Suppressor macrophage treated with lipopolysaccharide for 1 hour (primary cell): ENCODE measurements at places on chromosomes 11 and 22.

DNA sequence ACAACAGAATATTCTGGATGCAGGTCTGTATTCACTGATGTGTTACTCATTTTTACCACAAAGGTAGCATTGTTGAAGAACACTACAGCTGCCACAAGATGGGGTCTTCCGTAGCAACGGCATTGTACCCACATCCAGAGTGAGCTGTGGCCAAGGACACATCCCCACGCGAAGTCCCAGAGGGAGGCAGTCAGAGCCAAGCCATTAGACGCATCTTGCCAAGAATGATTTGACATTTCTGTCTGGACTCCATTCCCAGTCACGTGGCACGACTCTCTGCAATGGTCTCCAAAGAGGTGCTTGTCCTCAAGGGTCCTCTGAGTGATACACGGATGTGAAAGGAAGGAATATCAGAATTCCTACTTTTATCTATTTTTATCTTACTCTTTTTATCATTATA lies 15.5 kb downstream of the OPCML start:
- no peak for DNase-seq

DNA sequence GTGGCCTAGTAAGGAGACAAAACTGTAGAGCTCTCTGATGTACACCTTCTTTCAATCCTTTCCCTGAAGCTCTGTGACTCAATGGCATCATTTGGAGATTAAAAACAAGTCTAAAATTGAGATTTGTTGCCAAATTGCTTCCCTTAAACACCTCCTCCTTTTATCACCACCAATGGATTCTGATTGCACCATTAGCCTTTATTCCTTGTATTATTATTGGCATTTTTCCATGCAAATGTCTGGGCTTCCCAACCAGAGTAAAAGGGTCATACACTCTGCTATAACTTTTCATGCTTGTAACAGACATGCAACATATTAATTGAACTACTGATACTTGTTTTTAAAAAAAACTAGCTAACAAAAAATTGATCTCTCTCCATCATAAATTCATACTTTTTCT lies 124.2 kb downstream of the CCDC34 start:
- DNase-seq = no peak

GRCh38 chr11:26144291-26144690 lies 187.6 kb upstream of the ANO3 start:
- DNase-seq = no peak

DNA sequence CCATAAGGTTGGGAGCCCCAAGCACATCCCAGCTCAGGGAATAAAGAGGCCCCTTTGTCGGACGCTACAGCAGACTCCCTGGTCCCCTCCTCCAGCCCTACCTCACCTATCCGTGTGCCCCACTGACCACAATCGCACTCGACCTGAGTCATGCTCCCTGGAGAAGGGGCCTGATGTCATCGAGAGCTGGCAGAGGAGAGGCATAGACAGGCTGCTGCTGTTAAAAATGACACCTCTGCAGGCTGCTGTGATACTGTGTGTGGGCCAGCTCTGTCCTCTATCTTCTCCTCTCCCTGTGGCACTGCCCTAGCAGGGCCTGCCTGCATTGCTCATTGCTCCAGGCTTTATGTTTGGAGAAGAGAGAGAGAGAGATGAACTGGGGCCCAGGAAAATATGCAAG lies 123.4 kb upstream of the SYT13 start:
- no peak for DNase-seq

- DNase-seq = peak; percentile 57
Observed at GRCh38 chr11:19181531-19182261, 20.1 kb downstream of the CSRP3 start.

- no peak for DNase-seq
Observed at GRCh38 chr11:84414920-84415319, 1128.8 kb upstream of the CCDC90B start.

GRCh38 chr11:45179686-45180178 lies 33.3 kb downstream of the PRDM11 start:
- no peak for DNase-seq

GRCh38 chr11:17502630-17503029 lies 26.0 kb upstream of the ABCC8 start:
- no peak for DNase-seq

- DNase-seq = no peak
Observed at GRCh38 chr11:27207025-27207650, 155.9 kb downstream of the CCDC34 start.

- no peak for DNase-seq
Observed at GRCh38 chr11:3913921-3914320, 58.5 kb downstream of the STIM1 start.

- peak; percentile 50 for DNase-seq
Observed at GRCh38 chr11:19951558-19952115, 208.6 kb downstream of the DBX1 start.

- no peak for DNase-seq
Observed at GRCh38 chr11:86064220-86064803, 4.6 kb downstream of the PICALM start.

GRCh38 chr11:84480131-84480530 lies 1147.0 kb downstream of the DLG2 start:
- DNase-seq = no peak

- DNase-seq = peak; percentile 34
Observed at GRCh38 chr11:27358296-27358695, 4.7 kb downstream of the CCDC34 start.

GRCh38 chr22:47575291-47575690 lies 812.8 kb downstream of the TBC1D22A start:
- DNase-seq = no peak

DNA sequence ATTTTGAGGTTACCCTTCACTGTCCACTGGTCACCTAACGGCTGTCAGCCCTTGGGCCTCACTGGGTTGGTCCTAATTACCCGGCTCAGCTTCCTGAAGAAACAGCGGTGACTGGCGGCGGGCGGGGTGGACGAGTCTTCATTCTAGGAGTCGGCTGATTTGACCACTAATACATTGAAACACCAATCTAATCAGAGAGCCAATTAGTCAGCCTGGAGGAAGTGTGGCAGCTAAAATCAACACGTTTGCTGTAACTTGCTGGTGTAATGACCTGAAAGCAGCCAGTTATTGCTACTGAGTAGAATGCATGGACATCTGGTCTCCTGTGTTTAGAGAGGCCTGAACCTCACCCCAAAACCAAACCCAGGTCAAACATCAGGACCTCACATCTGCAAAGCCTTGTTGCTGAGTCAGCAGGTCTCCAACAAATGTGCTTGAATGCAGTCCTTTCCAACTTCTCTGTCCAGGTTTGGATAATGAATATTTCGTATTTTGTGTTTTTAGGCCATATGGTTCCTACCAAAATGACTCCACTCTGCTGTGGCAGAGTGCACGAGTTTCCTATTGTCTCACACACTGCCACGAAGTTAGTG lies 496.4 kb downstream of the BRD1 start:
- DNase-seq = no peak

GRCh38 chr11:202490-202889 lies 4.7 kb downstream of the BET1L start:
- DNase-seq = no peak

GRCh38 chr22:27223317-27224177 lies 566.2 kb downstream of the MIAT start:
- DNase-seq = peak; percentile 77

DNA sequence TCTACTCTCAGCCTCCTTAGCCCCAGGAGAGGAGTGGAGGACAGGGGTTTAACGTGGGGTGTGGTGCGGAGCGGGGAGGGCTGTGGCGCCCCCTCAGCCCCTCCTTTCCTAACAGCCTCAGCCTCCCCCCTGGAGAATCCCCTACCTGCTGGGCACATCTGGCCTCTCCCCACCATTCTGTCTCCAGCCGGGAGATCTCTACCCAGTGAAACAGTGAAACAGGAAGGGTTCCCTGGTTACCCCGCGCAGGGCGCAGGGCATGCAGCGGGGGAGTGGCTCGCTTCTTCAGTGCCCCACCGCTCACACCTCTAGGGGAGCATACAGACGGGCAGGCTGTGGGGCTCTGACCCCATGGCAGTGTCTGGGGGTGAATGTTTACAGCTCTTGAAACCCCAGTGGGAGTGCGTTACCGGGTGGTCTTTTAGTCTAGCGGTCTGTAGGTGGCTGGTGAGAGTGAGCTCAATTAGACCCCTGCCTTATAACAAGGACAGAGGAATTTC lies 54.7 kb upstream of the CCDC188 start:
- no peak for DNase-seq

DNA sequence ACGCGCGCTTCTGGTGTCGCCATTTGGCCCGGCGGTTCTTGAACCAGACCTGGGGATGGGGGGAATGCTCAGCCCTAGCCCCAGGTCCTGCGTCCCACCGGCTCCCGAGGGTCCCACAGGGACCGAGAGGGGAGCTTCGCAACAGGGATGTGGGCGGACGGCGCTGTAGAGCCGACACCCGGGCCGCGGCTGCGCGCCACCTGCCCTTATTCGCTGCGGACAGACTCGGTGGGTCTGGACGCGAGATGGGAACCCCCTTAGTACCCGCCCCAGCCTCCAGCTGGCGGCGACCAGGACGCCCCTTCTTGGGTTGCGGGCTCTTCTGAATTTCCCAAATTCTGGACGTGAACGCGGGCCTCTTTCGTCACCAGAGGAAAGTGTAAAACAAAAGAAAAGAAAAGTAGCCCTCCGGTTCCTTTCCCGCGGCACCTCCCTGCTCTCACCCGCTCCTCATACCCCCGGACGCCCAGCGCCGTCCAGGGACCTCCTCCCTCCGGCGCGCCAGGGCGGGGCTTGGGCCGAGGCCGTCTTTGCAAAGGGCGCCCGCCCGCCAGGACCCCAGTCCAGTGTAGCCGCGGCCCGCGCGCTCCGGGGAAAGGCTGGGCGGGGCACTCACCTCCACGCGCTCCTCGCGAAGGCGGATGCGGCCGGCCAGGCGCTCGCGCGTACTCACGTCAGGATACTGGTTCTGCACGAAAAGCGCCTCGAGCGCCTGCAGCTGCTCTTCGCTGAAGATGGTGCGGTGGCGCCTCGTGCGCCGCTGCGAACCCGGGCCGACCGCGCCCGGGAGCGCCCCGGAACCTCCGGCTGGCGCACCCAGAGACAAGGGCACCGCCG lies 827 bp downstream of the GSC2 start:
- no peak for DNase-seq

DNA sequence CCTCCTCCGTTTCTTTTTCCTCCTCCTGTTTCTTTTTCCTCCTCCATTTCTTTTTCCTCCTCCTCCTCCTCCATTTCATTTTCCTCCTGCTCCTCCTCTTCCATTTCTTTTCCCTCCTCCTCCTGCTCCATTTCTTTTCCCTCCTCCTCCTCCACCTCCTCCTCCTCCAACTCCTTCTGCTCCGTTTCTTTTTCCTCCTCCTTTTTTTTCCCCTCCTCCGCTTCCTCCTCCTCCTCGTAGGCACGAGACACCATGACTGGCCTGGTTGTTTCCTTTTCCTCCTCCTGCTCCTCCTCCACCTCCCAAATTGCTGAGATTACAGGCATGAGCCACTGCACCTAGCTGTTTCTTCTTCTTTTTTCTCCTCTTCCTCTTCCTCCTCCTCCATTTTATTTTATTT lies 25.6 kb upstream of the DRICH1 start:
- DNase-seq = peak; percentile 45

- peak; percentile 96 for DNase-seq
Observed at GRCh38 chr11:44568658-44569473, 3.4 kb downstream of the CD82 start.

GRCh38 chr22:47328550-47329243 lies 566.2 kb downstream of the TBC1D22A start:
- DNase-seq = peak; percentile 15

- no peak for DNase-seq
Observed at GRCh38 chr22:48750826-48751440, 1076.7 kb downstream of the BRD1 start.

DNA sequence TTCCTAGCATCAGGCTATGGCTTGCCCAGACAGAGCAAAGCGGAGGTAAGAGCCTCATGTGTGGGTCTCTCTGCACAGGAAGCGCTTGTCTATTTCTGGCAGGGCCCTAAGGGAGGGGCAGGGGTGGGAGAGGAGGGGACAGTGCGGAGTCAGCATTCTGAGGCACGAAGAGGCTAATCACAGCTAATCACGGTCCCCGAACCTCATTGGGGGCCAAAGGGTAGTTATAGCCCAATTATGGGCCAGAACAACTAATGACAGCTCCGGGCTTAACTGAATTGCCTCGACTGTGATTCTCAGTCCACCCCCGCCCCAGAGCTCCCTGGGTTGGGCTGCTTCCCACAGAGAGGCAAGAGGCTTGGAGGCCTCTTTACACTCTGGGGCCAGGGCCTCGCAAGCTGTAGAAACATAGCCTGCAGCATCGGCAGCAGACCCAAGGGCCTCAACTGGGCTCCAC lies 72.7 kb upstream of the PRDM11 start:
- DNase-seq = no peak

- DNase-seq = no peak
Observed at GRCh38 chr11:64135711-64136110, 30.2 kb downstream of the MACROD1 start.

- DNase-seq = no peak
Observed at GRCh38 chr11:31477528-31478222, 31.7 kb downstream of the IMMP1L start.

GRCh38 chr22:50361688-50362087 lies 18.6 kb downstream of the PPP6R2 start:
- DNase-seq = no peak

DNA sequence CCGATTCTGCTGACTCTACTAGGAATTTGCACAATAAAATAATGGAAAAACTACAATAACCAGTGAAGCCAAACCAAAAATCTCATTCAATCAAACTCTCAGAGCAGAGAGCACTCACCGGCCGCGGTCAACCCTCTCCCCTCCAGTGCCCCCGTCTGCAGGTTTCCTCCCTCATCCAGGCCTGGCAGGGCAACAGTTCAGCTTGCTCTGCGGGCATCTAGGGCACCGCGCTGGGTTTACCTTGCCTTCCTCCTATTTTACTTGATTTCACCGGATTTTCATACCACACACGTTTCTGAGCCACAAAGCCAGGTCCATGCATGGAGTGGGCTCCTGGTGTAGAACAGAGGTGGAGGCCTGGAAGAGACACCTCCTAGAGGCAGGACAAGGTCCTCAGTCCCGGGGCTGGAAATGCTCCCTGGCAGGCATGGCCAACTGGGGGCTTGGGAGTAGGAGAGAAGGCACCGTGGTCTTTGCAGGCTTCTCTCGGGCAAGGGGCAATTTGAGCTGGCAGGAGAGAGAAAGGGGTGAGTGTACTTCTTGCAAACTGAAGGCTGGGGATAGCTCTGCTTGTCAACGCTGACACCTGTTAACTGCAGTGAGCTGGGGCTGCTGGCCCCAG lies 938.4 kb downstream of the BRD1 start:
- DNase-seq = no peak

DNA sequence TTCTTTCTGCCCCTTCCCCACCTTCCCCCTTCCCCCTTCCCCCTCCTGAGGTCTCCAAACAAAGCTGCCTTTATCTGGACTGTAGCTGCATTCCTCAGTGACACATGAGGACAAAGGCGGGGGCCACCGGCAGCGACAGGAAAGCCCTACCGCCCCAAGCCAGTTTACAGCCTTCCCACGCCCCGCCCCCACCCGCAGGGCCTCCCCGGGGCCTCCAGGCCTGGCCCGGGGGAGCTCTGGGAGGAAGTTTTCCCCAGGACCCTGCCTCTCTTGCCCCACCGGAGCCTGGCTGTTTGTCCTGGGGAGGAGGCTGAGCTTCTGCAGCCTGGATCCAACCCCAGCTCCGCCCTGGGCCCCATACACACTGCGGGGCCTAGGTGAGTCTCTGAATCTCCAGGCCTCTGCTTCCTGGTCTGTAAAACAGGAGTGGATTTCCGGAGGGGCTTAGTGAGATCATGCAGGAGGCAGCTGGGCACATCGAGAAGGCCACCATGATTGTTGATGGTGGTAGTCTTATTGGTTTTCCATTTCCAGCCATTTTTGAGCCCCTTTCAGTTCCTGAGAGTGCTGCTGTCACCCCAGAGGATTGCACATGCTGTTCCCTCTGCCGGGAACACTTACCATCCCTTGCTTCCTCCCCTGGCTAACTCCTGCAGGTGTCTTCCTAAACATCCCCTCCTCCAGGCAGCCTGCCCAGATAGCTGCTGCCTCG lies 130.7 kb downstream of the MN1 start:
- DNase-seq = peak; percentile 24

GRCh38 chr11:111967649-111968048 lies 30.5 kb downstream of the DIXDC1 start:
- no peak for DNase-seq
